ENCODE measurements at places on chromosomes 12 and 14.
A peak's percentile ranks its signal among the peaks of the same experiment; 100 is the strongest.

GRCh38 chr14:35558680-35559079 is 24.7 kb downstream of the INSM2 start:
- DNase-seq = no peak

GRCh38 chr12:32885831-32886230 is 10.7 kb downstream of the PKP2 start:
- DNase-seq = no peak

- DNase-seq = no peak
Observed at GRCh38 chr12:106144847-106145246, 6.1 kb upstream of the NUAK1 start.

GRCh38 chr12:76444408-76444984 is 96.3 kb upstream of the BBS10 start:
- no peak for DNase-seq

DNA sequence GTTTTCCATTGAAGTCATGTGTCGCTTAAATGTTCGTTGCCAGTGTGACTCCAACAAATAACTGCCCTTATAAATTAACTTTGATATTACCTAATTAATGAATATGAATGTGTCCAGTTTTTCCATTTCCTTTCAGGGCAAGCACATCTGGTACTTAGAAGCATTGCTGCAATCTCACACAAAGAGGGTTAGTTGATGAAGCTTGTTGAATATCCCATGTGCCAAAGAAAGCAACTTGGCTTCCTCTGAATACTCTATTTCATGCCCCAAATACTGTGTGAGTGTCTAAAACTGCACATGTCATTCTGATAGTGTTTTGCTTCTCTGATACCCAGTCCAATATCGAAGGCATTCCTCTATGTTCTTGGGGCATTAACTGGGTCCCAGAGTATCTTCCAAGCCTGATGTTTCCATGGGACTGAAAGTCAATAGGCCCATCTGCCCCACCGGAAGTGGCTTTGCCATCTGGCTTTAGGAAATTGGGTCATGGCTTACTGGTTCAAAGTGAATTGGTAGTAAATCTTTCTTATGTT is 75.8 kb upstream of the CNTN1 start:
- no peak for DNase-seq

GRCh38 chr12:89709995-89710872 is 1.6 kb upstream of the ATP2B1 start:
- no peak for DNase-seq

GRCh38 chr14:78836777-78837176 is 666.6 kb downstream of the NRXN3 start:
- peak; percentile 4 for DNase-seq

DNA sequence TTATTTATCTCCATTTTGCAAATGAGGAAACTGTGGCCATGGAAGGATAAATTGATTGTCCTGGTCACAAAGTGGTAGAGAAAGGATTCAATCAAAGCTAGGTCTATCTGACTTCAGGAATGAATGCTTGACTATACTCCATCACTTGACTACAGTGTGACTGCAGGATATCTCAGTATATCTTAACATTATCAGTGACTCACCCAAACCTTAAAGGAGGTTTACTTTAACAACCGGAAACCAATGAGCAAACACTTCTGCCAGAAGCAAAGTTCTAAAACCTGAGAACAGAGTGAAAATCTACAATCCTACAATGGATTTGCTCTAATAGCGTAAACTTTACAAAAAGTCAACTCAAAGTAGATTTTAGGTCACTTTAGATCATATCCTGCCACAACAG is 277.0 kb downstream of the CEP128 start:
- DNase-seq = no peak

- DNase-seq = no peak
Observed at GRCh38 chr12:34299802-34300193, 277.5 kb downstream of the ALG10 start.

- no peak for DNase-seq
Observed at GRCh38 chr12:11130999-11131398, 3.4 kb downstream of the TAS2R30 start.

- no peak for DNase-seq
Observed at GRCh38 chr12:106906715-106907114, 49.0 kb upstream of the TMEM263 start.

DNA sequence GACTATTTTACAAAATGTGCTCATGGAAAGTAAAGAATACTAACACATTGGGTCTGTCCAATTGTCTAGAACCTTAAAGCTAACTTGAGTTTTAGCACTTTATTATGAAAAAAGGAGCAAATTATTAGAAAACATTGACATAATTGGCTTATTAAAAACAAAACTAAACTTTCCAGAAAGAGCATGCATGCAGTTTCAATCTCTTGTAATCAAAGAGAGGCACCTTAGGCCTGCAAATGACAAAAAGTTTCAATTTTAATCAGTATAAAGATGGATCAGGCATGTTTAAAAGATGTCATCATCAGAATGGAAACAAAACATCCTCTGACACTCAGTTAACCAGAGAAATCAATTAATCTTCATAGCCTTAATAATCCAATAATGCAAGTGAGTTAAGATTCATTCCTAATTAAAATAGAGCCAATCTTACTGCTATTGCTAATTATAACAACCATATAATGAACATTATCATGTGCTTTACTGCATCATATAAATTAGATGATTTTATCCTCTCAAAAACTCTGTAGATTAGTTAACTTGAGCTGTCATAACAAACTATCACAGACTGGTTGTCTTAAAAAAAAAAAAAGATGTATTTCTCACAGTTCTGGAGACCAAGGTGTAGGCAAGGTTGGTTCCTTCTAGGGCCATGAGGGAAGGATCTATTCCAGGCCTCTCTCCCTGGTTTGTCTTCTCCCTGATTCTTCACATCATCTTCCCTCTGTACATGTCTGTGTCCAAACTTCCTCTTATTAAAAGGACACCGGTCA is 131.4 kb downstream of the RPAP3 start:
- no peak for DNase-seq

All from germinal center (tissue), 1 donor.